ENCODE measurements at places on chromosomes 12 and 14.

DNA sequence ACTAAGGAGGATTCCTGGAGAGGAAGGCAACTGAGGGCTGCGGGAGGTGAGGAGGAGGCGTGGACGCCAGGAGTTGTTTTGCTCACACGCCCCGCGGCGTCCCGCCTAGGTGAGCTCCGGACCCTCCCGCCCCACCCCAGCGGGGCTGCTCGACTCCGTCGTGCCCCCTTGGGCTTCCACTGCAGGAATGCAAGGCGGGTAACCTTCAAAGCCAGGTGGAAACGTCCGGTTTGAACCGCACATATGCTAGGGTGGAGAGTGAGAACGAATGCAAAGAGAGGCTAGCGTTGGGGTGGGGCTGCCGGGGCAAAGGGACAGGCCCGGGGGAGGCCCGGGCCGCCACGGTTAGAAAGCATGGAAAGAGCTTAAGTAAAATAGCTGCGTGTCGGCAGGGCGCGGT lies 5.4 kb upstream of the DPPA3 start:
- DNase-seq: no peak

DNA sequence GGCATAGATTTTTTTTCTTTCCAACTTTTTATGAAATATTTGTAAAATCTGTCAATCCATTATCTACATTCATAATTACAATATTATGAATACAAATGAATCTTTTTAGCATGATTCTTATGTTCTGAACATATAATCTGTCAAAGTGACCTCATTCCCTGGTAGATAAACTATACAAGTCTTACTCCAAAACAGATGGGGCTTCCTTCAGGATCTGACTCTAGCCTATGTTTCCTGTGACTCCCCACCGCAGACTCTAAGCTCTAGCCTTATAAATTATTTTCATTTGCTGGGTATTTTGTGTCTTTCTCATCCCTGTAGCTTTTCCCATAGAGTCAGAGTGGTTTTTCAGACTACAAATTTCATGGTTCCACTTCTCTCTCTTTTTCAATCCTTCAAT lies 202.1 kb upstream of the KITLG start:
- no peak for DNase-seq

DNA sequence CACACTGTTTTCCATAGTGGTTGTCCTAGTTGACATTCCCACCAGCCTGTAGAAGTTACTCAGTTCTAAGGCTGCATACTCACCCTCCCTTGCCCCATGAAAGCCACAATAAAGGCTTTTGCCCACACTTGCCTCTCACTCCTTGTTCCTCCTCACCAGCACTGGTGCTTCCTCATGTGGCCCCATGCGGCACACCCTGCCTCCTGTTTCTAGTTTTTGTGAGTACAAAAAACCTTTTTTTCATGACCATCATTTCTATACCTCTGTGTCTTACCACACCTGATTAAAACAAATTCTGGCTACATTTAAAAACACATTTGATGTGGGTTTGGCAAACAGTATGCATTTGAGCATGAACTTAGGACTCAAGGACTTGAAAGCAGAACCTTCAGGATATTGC lies 40.7 kb upstream of the RIN3 start:
- DNase-seq: no peak

- DNase-seq: no peak
Measured at GRCh38 chr12:49068879-49069506, 786 bp downstream of the RHEBL1 start.

GRCh38 chr14:102940729-102941362 lies 18.4 kb downstream of the AMN start:
- no peak for DNase-seq

- no peak for DNase-seq
Measured at GRCh38 chr12:51187370-51187987, 14.5 kb upstream of the TFCP2 start.

DNA sequence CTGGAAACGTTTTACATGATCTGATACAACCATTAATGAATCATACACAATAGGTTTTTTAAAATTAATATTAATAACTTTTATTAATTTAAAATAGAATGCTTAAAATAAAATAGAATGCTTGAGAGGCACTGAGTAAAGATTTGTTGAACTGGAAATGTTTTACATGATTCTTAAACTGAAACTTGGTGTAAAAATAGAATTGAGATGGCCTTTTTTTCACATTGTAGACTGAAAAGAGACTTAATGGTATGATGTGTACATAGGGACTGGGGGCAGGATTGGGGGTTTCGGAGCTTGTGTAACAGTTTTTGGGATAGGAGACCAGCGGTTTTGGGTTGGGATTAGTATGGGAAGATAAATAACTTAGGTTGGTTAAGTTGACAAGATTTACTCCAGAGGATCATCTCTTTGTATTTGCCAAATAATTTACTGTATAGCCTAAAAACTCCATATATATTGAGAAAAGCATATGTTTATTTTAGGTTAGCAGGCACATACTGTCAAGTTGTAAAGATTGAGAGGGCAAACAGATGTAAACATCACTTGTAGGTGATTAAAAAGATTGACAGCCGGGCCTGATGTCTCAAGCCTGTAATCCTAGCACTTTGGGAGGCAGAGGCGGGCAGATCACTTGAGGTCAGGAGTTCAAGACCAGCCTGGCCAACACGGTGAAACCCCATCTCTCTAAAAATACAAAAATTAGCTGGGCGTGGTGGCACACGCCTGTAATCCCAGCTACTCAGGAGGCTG lies 2.0 kb upstream of the ZNF410 start:
- no peak for DNase-seq

GRCh38 chr14:55780156-55780946 lies 200.3 kb downstream of the KTN1 start:
- DNase-seq: no peak

DNA sequence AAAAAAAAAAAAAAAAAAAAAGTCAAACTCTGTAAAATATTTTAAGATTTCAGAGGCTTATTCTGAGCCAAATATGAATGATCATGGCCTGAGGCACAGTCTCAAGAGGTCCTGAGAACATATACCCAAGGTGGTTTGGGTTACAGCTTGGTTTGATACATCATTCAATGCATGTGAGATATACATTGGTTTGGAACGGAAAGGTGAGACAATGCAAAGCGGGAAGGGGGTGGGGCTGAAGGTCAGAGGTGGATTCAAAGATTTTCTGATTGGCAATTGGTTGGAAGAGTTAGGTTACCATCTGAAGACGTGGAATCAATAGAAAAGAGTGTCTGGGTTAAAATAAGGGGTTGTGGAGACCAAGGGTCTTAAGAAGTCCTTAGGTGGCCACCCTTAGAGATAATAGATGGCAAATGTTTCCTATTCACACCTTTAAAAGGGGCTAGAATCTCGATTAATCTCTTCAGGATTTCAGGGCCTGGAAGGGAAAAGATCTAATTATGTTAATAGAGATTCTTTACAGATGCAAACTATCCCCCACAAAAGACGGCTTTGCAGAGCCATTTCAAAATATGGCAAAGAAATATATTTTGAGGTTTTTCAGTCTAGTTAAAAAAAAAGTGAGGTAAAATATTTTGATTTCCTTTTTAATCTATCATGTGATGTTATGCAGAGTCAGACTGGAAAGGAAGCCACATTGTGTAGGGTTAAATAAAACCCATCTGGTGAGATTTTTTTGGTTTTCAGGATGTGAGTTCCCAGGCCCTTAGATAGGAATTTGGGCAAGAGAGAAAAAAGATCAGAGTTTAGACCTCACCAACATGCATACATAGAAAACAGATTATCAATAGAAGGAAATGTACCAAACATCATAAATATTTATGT lies 173.8 kb upstream of the CNOT2 start:
- no peak for DNase-seq

DNA sequence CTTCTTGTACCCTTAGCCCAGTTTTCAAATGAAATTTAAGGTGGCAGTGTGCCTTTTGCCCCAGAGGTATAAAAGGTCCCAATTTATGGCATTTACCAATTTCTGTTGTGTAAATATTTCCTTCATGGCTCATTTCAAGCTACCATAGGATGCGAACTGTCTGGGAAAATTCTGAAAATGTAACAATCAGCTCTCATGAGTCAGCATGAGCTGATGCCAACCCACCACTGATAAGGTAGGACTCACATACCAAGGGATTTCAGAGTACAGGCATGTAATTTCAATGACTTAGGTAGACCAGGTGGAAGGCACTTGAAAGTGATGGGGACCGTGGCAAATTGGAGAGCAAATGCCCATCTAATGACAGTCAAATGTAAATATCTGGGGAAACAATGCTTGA lies 169.5 kb downstream of the TTC8 start:
- no peak for DNase-seq

- DNase-seq: no peak
Measured at GRCh38 chr14:101843665-101844064, 82.2 kb downstream of the PPP2R5C start.

- DNase-seq: no peak
Measured at GRCh38 chr14:50083467-50084337, 32.7 kb downstream of the VCPKMT start.

DNA sequence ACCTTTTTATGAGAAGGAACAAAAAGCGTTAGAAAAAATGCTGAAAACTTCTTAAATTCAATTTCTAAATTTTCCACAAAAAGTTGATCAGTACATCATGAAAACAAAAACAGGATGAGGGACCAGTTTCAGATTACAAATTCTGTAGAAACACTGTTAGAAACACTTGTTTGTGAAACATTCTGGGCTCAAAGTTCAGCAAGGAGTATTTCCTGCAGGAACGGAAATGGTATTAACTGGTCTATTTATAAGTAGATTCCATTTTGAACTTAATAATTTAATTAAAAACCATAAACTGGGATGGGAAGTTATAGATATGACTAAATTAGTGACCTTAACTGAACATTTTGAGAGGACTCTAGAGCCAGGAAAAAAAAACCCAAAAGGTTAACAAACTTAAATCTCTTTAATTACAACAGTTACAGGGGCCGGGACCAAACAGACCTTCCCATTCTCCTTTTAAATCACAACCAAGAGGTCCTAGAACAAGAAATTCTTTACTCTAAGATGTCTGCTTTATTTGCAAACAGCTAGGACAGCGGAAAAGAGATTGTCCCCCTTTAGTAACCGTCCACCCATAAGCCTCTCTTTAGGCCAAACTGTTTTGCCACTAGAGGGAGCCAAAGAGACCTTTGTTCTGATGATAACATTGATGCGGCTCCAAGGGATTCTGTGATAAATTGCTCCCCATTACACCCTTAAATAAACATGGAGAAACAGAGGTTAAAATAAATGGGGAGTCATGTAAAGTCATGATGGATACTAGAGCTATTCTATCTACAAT lies 69.0 kb upstream of the RERGL start:
- DNase-seq: no peak

GRCh38 chr12:14854586-14855183 lies 11.4 kb upstream of the ART4 start:
- DNase-seq: no peak

DNA sequence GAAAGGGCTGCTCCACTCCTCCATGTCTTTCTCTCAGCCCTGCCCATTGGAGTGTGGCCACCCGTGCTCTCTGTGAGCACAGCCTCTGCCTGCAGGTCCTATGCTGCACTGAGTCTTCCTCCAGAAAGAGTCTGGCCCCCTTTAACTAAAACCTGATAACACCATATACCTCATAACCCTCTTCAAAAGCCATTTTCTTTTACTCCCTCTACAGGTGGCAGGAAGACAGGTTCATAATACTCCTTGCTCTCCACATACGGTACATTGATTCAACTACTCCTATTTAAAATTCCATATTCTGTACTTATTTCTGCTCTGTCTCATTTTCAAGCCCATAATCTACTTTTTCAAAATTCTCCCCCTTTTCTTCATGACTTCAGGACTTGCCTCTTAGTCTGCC lies 144.0 kb downstream of the HELB start:
- no peak for DNase-seq

- no peak for DNase-seq
Measured at GRCh38 chr14:68211421-68211820, 391.8 kb downstream of the RAD51B start.

DNA sequence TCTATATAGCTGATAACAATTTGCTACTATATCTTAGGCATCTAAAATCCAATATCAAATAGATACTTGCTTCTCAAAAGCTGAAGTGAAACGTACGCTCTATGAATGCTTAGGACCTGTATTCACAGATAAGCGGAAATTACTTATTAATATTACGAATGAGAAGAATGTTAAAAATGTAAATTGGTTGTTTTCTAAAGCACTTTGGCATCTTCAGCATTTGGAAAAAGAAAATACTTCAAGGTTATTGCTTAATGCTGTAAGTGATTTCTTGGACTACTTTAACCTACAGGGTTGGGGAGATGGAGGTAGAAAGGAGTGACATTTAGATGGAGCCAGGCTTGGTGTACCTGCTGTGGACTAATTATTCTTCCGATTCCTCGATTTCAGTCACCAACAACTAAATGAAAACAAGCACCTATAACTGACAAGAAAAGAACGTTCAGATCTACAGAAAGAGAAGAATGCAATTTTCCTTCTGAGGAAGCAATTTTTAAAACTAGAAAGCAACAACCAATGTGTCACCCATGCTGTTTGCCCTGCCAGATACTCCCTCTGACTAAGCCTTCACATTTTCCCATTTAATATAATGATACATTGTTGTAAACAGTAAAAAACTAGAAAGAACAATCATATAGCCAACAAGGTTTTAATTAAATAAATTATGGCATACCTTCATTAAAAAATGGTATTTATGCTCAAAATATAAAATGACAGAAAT lies 49.3 kb downstream of the SLC25A21 start:
- DNase-seq: no peak

DNA sequence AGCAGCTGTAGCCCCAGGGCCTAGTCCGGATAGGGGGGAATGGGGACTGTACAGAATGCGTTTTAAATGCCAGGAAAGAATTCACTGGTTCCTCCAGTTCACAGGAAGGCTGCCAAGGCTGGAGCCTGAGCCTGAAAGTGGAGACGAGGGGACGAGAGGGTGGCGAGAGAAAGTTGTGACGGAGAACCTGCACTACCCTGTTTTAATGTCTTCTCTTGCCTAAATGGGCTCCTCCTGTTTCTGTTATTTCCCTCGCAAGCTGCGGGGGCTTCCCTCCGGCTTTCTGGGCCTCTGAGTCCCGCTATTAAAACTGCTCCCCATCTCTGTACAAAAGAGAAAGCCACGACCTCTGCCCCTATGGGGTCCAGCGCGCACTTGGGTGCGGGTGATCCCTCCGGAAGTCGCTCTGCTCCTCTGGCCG lies 4.5 kb downstream of the C1QL4 start:
- DNase-seq: no peak

DNA sequence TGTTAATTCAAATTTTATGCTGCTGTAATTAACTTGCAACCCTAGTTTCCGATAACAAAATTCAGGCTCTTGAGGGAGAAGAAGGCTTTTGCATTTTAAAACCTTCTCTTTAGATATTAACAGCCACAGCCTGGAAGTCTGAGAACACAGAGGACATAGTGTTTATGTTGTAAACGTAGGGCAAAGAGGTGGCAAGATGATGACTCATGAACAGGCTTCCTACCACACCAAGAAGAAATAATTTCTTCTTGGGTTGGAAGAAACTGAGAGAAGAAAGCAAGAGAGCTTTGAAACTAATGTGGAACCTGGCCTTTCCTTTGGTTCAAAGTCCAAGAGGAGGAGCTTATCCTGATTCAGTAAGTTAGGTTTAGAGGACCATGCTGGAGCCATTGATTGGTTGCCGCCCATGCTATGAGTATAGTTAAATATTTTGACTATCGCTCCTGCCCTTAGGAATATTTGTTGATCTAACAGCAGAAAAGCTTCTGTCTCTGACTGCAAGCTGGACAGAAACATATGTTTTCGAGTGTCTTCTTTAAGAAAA lies 31.8 kb downstream of the CCDC198 start:
- no peak for DNase-seq

Measured in NCI-H1048 (cell line).